ENCODE measurements at places on chromosomes 1 and 21. TPM values are rescaled to one million over a fixed set of nuclear protein-coding genes. Genes with fewer than 3 reads are reported as not detected.

GRCh38 chr1:85295654-85296053 lies 19.2 kb upstream of the BCL10 start:
- H3K27ac ChIP-seq, result no peak overlapping the region
- DNase-seq, result no peak
- H3K36me3 ChIP-seq, result no peaks in the 10 kb centered on the region
- no peak overlapping the region for H3K4me3 ChIP-seq

DNA sequence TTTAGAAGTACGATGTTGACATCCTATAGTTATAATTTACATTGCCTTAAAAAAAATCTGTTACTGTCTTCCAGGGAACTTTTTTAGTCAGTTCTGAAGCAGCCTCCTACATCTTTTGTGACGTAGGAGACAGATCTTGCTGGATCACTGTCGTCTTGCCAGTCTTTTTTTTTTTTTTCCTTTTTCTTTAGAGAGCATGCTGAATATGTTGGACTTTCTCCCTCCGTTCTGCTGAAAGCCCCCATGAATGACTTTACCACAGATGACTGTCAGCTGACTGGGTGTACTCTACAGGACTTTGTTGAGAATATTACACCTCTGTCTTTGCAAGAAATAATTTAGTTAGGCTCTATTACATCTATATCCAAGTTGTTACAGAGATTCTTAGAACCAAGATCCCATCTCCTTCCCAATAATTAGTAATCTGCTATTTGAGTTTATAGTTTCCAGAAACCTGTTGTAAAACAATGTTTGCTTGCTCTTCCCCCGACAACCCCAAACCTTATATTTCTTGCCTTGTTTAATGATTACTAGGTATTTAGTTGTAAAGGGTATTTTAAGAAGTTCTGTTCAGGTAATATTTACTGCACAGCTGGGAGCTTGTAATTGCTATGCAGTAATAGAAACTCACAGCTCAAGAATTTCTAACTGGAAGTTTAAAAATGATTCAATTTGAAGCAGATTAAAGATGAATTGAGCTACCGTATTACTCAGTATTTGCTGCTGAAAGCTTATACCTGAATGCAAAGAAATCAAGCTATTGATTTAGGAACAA lies 61.8 kb downstream of the RASAL2 start:
- H3K27ac ChIP-seq, result no peak overlapping the region
- DNase-seq, result peak; percentile 25
- H3K27me3 ChIP-seq, result no peaks in the 10 kb centered on the region
- H3K4me1 ChIP-seq, result no peaks in the 10 kb centered on the region
- no peaks in the 10 kb centered on the region for H3K36me3 ChIP-seq
- H3K4me3 ChIP-seq, result no peak overlapping the region

GRCh38 chr1:206582971-206583706 lies 29.1 kb downstream of the EIF2D start:
- peaks cover 32% of the 10 kb centered on the region for H3K36me3 ChIP-seq
- H3K4me1 ChIP-seq, result peaks cover 35% of the 10 kb centered on the region
- DNase-seq, result no peak
- no peaks in the 10 kb centered on the region for H3K27me3 ChIP-seq
- no peak overlapping the region for H3K27ac ChIP-seq

DNA sequence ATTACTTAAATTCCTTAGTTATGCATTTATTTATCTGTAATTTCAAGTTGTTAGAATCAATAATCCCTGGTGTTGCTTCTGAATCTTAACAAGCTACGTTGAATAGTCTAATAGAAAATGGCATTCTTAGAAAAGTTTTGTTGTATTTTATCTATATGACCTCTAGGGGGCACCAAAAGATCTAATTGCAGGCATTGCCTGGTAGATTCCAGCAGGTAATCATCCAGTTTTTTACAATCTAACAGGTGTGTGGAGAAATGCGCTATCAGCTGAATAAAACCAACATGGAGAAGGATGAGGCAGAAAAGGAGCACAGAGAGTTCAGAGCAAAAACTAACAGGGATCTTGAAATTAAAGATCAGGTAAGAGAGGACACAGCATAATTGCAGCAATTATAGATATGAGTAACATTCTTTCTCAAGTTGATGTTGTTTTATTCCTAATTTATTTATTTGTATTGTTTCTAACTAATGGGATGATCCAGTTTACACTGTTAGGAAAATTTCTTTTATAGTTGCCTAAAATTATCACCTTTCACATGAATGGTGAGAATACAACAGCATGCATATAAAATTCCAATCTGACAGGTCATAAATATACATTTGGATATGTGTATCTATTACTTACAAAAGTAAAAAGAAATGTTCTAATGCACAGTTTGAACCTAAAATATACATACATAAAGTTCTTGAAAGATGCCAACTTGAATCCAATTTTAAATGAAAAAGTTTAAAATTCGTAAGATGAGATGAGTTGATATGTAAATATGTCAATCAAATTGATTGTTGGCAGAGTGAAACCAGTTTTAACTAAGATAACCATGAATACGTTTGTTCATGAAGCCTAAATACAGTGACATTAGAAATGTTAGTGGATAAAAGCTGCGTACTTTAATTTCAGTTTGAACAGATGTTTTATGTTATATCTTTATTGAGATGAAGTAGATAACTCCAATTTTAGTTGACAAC lies 88.4 kb downstream of the SDCCAG8 start:
- peaks cover 11% of the 10 kb centered on the region for H3K36me3 ChIP-seq
- DNase-seq, result peak; percentile 45
- H3K4me1 ChIP-seq, result no peaks in the 10 kb centered on the region
- no peak overlapping the region for H3K4me3 ChIP-seq
- no peaks in the 10 kb centered on the region for H3K27me3 ChIP-seq

GRCh38 chr1:19087017-19087736 lies 122.9 kb downstream of the UBR4 start:
- H3K27me3 ChIP-seq, result no peaks in the 10 kb centered on the region
- no peak overlapping the region for H3K27ac ChIP-seq
- H3K4me1 ChIP-seq, result peaks cover 34% of the 10 kb centered on the region
- H3K36me3 ChIP-seq, result peaks cover 79% of the 10 kb centered on the region

GRCh38 chr21:45445369-45445768 lies 40.4 kb downstream of the COL18A1 start:
- no peak overlapping the region for H3K27ac ChIP-seq
- no peak overlapping the region for H3K4me3 ChIP-seq
- no peaks in the 10 kb centered on the region for H3K36me3 ChIP-seq

DNA sequence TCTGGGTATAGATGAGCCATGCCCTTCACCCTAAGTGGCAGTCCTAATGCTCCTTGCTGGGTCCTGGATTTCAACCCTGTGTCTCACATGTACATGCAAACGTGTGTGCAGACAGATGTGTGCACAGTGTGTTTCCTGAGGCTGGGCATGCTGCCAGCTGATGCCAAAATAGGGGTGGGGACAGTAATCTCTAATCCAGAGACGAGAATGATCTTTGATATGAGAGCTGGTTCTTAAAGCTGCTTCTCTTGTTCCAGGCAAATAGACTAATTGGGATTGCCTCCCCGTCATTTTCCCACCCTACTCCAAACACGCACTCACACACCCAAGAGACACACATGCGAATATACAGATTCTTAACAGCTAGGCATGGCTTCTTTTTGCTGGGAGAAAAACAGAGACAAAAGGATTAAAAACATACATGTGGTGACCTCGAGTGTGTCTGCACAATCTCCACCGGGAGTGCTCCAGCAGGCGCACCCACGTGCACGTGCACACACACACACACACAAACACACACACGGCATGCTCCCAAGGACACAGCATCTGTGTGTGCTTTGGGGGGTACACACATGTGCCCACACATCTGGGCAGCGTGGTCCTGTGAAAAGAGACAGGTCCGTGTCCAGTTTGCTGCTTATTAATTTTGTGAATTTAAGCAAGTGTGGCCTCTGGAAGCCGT lies 102.1 kb upstream of the ZBTB40 start:
- no peaks in the 10 kb centered on the region for H3K36me3 ChIP-seq
- peaks cover 51% of the 10 kb centered on the region for H3K27me3 ChIP-seq
- H3K27ac ChIP-seq, result no peak overlapping the region

GRCh38 chr1:32180186-32181060 lies 948 bp downstream of the TXLNA start:
- H3K27me3 ChIP-seq, result no peaks in the 10 kb centered on the region
- peaks cover 36% of the 10 kb centered on the region for H3K36me3 ChIP-seq
- peak; percentile 70 for DNase-seq

DNA sequence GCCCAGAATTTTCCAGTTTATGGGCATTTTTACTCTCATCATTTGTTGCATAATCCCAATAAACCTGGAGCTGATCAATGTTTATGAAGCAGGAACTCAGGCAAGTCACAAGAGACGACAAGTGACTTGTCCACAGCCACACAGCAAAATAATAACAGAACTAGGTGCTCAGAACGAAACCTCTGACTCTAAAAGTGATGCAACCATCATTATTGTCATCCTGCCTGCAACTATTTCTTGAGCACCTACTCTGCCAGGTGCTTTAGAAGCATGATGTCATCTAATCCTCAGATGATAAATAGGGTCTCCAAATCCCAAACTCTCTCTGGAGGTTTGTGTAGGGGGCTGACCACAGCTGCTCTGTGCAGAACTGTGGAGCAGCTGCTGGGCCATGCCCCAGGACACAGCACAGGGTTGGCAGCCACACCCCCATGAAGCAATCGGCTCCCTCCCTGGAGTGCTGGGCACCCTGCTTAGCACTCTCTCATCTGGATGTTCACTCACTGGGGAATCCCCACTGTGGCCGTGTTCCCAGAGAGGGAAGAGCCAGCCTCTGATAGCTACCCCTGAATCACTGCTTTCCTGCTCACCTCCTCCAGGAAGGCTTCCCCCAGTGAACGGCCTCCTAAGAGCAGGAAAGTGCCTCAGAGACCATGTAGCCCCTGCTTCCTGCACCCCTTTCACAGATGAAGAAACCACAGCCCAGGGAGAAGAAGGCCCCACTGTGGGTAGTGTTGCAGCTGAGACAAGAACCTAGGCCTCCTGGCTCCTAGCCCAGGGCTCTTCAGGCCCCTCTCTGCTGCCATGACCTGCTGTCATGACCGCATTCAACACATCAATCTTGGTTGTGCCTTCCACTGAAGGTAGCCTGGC lies 2.1 kb downstream of the TTC22 start:
- no peak overlapping the region for H3K27ac ChIP-seq
- no peak overlapping the region for H3K4me3 ChIP-seq
- DNase-seq, result no peak
- peaks cover 31% of the 10 kb centered on the region for H3K27me3 ChIP-seq
- peaks cover 12% of the 10 kb centered on the region for H3K4me1 ChIP-seq

GRCh38 chr1:202645097-202645476 lies 65.2 kb downstream of the SYT2 start:
- H3K4me1 ChIP-seq, result peaks cover 33% of the 10 kb centered on the region
- H3K27me3 ChIP-seq, result peaks cover 62% of the 10 kb centered on the region
- H3K4me3 ChIP-seq, result no peak overlapping the region

- DNase-seq, result no peak
- H3K4me3 ChIP-seq, result no peak overlapping the region
- H3K27me3 ChIP-seq, result no peaks in the 10 kb centered on the region
These were observed 25.6 kb upstream of the VAV3 start for GRCh38 chr1:107990606-107991005.

- H3K36me3 ChIP-seq, result no peaks in the 10 kb centered on the region
- H3K4me1 ChIP-seq, result peaks cover 74% of the 10 kb centered on the region
- peaks cover 8% of the 10 kb centered on the region for H3K27me3 ChIP-seq
These were observed 4.3 kb upstream of the HEYL start for GRCh38 chr1:39643705-39644104.

- DNase-seq, result no peak
- no peaks in the 10 kb centered on the region for H3K36me3 ChIP-seq
- no peaks in the 10 kb centered on the region for H3K27me3 ChIP-seq
- H3K27ac ChIP-seq, result no peak overlapping the region
- H3K4me3 ChIP-seq, result no peak overlapping the region
These were observed 555.6 kb downstream of the LTN1 start for GRCh38 chr21:28437061-28437460.

DNA sequence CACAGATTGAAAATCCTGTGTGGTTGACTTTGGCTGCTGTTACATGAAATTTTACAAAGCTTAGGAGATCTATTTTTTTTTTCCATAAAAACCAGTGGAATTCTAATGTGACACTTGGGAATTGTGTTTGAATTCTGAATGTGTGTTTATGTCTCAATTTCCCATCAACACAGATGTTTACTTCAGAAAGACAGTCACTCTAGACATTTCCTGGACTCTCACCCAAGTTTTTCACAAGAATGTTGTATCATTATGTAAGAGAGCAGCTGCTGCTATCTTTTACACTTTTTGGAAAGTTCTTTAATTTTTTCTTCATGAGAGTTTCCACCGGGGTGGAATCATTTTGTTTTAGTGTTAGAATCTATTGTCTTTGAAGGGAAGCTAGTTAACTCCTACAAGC lies 210.1 kb downstream of the GIPC2 start:
- peak overlapping the region; percentile 29 for H3K27ac ChIP-seq
- peak; percentile 85 for DNase-seq
- H3K27me3 ChIP-seq, result no peaks in the 10 kb centered on the region
- peaks cover 3% of the 10 kb centered on the region for H3K4me1 ChIP-seq
- H3K4me3 ChIP-seq, result no peak overlapping the region

DNA sequence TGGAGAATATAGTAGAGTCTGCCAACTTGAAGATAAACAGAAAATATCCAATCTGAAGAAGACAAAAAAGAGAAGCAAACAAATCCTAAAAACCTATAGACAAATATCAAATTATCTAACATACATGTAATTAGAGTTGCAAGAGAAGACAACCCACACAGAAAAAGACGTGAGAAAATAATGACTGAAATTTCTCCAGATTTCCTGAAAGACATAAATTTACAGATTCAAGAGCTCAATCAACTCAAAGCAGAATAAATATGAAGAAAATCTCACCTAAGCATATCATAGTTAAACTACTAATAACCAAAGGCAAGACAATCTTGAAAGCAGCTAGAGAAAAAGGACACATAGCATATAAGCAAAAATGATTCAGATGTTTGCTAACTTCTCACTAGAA lies 261.2 kb upstream of the NFIA start:
- no peaks in the 10 kb centered on the region for H3K4me1 ChIP-seq
- no peak for DNase-seq
- H3K36me3 ChIP-seq, result no peaks in the 10 kb centered on the region

DNA sequence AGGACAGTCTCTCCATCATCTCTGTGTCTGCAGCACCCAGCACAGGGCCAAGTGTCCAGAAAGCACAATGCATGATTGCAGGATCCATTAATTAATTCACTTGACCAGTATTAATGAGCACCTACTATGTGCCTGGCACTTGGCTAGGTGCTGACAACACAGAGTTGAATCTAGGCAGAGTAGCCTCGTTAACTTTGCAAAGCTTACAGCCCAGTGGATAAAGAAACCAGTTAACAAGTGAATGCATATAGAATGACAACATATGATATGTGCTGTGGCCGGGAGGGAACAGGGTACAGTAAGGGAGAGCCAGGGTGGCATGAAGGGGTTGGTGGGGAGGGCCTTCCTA lies 10.9 kb downstream of the SLC1A7 start:
- no peak for DNase-seq
- H3K4me3 ChIP-seq, result no peak overlapping the region
- peaks cover 16% of the 10 kb centered on the region for H3K4me1 ChIP-seq
- H3K36me3 ChIP-seq, result no peaks in the 10 kb centered on the region
- H3K27me3 ChIP-seq, result no peaks in the 10 kb centered on the region

GRCh38 chr1:94863297-94863911 lies 43.2 kb downstream of the SLC44A3 start:
- no peak overlapping the region for H3K4me3 ChIP-seq
- H3K4me1 ChIP-seq, result peaks cover 47% of the 10 kb centered on the region

- peak; percentile 19 for DNase-seq
- no peaks in the 10 kb centered on the region for H3K36me3 ChIP-seq
- no peak overlapping the region for H3K4me3 ChIP-seq
- no peaks in the 10 kb centered on the region for H3K27me3 ChIP-seq
- H3K4me1 ChIP-seq, result no peaks in the 10 kb centered on the region
- H3K27ac ChIP-seq, result no peak overlapping the region
These were observed 27.7 kb upstream of the LY9 start for GRCh38 chr1:160768295-160768657.

FCGR3B gene
- total RNA-seq, result 0.13 TPM

ZYG11A gene
- total RNA-seq, result under 0.01 TPM

RGS4 gene
- total RNA-seq, result 1.8 TPM

OR2T33 gene
- not detected for total RNA-seq

PYHIN1 gene
- total RNA-seq, result 0.22 TPM

AMY2A gene
- total RNA-seq, result not detected

TNFSF4 gene
- total RNA-seq, result 1.4 TPM

PDC gene
- total RNA-seq, result not detected
